Stimulated activated CD4-positive, alpha-beta T cell treated with anti-CD3 and anti-CD28 coated beads, TNF-alpha, amount 100 ng/mL, for 4 hours (primary cell): ENCODE measurements at places on chromosomes 1 and 21.

GRCh38 chr21:38354746-38355145 is 98.0 kb downstream of the KCNJ15 start:
- DNase-seq: no peak

DNA sequence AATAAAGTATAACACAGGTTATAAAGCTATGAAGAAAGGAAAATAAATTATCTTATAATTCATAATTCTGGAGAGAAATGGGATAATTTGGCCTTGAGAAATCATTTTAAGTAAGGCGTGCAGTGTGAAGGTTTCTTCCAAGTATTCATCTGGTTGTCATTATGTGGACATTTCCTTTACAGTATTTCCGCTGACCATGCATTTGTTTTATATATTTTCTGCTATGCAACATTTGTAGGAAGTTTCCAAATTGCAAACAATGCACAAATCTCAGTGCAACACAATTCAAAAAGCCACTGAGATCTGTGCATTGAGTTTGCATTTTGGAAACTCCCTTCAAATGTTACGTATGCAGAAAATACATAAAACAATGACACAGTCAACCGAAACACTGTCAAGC is 17.8 kb downstream of the ZNF670 start:
- no peak for DNase-seq

DNA sequence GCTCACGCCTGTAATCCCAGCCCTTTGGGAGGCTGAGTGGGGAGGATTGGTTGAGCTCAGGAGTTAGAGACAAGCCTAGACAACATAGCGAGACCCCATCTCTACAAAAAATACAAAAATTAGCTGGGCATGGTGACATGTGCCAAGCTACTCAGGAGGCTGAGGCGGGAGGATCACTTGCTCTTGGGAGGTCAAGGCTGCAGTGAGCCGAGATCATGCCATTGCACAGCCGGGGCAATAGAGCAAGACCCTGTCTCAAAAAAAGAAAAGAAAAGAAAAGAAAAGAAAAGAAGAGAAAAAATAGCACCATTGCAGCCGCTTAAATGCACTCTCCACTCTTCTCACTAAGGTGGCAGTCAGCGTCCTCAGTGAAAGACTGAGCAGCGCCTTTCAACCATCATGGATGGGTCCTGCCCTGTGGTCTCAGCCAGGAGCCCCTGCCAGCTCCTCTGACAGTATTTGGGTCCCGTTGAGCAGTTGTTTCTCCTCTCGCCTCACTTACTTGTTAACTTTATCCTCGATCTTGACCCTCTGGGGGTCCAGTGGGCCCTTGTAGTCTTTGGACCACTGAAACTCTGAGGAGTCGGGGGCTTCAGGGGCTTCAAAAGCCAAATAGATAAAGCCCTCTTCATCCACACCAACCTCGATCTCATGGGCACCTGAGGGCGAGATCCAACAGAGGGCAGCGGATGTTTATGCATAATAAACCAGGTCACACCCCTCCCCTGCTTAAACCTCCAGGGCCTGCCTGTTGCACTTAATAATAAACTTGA is 36.9 kb downstream of the MYOM3 start:
- no peak for DNase-seq

DNA sequence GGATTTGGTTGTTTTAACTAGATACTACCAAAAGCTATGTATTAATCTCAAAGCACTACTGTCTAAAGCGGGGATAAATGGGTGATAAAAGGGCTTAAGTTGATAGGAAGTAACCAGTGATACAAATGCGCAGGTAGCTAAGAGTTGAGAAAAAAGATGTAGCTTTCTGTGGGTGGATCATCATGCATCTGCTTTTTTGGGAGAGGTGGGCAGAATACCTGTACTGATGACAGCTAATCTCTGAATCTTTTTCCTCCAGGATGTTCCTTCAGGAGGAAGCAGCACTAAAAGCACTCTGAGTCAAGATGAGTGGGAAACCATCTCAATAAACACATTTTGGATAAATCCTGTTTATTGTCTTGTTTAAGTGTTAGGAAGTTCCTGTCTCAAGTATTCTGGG is 1.2 kb downstream of the RPS27 start:
- DNase-seq: no peak

GRCh38 chr1:37123276-37124115 is 89.2 kb upstream of the GRIK3 start:
- DNase-seq: no peak

GRCh38 chr1:15559189-15559810 is 25.6 kb downstream of the AGMAT start:
- no peak for DNase-seq

DNA sequence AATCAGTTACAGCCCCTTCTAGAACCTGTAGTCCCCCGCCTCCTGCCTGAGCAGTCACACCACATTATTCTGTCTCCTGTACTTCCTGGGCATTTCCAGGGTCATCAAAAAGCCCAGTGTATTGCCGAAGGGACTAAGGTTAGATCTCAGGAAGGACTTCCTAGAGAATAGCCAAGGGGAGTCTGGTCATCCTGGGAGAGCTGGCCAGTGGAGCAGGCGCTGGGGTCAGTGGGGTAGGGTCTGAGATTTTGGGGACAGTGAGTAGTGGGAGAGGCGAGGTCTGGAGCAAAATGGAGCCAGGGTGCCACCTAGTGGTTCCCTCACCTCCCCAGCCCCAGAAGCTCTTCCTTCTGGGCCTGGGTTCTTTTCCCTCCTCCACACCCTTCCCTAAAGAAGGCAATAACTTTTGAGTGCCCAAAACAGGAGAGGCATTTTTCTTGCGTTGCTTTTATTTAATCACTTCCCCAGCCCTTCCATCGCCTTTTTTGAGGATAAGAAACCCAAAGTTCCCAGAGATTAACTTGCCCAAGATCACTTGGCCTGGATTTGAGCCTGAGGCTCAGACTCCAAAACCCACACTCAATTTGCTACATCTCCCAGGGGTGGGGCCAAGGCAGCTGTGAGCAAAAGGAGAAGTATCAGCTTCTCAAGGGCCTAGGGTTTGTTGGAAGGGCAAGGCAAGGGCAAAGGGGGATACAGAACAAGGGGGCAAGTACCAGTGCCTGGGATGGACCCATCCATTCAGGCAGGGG is 7.3 kb upstream of the PMVK start:
- DNase-seq: no peak
